ENCODE measurements at places on chromosomes 12 and 14.

GRCh38 chr12:122172262-122172939 lies 1.6 kb downstream of the IL31 start:
- DNase-seq, result no peak

GRCh38 chr12:118190266-118190665 lies 54.3 kb downstream of the PEBP1 start:
- no peak for DNase-seq

- DNase-seq, result no peak
These were observed 157.4 kb downstream of the KLHL28 start for GRCh38 chr14:44804391-44804790.

GRCh38 chr12:51362747-51363342 lies 16.4 kb upstream of the CELA1 start:
- no peak for DNase-seq

DNA sequence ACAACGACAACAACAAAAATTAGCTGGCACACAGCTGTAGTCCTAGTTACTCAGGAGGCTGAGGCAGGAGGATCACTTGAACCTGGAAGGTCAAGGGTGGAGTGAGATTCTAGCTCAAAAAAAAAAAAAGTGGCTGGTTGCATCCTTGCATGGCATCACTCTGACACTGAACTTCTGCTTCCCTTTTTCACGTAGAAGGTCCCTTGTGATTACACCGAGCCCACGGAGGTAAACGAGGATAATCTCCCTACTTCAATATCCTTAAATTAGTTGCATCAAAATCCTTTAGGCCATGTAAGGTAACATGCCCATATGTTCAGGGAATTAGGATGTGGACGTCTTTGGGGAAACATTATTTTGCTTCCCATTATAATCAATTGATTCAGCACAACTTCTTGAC lies 4.0 kb upstream of the PPP4R4 start:
- no peak for DNase-seq

- no peak for DNase-seq
These were observed 10.7 kb downstream of the EMG1 start for GRCh38 chr12:6981152-6982052.

- no peak for DNase-seq
These were observed 217.1 kb upstream of the BTG1 start for GRCh38 chr12:92362785-92363184.

GRCh38 chr12:119659289-119659897 lies 8.5 kb upstream of the PRKAB1 start:
- peak; percentile 34 for DNase-seq

DNA sequence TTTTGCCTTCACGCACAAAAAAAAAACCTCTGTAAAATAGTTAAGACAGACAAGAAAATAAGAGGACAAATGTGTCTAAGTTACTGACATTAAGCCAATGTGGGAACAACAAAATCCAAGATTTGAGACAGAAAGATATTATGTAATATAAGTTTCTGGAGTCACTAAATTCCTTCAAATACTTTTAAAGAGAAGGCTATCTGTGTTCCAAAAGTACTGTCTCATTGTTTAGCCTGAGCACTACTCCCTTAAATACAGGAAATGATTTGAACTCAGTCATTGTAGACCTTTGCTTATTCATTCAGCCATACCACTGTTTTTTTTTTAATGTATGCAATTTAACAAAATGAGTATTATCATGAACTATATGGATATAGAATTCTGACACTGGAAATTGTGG lies 82.7 kb upstream of the KITLG start:
- DNase-seq, result no peak

DNA sequence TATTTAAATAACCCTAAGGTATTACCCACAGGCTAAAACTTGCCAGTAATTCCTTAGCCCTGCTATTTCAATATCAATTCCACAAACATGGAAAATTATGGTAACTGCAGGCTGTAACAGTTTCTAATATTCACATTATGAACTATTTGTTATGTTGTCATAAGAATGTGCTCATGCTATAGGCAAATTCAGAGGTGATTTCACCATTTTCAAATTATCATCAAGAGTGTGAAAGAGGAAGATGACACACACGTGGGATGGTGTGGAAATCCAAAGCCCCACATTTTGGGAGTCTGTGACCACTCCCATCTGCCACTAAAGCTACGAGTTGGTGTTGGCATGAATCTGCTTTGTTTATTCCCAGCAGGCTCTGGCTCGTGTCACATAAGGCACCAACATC lies 5.9 kb upstream of the MYO1A start:
- no peak for DNase-seq

DNA sequence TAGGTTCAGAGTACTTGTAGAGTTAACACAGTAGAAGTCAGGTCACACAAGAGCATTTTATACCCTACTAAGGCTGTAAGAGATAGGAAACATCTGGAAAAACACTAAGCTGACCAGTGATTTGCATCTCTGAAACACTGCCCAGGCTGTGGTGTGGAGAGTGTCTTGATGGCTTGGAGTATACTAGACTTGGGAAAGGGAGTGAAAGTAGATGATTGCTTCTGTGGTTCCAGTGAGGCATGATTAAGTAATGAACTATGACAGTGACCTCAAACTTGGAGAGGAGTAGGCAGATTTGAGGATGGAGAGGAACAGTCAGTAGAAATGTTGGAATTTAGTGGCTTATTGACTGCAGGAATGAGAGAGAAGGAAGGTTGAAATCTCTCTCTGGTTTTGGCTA lies 201.2 kb downstream of the FLRT2 start:
- DNase-seq, result no peak

DNA sequence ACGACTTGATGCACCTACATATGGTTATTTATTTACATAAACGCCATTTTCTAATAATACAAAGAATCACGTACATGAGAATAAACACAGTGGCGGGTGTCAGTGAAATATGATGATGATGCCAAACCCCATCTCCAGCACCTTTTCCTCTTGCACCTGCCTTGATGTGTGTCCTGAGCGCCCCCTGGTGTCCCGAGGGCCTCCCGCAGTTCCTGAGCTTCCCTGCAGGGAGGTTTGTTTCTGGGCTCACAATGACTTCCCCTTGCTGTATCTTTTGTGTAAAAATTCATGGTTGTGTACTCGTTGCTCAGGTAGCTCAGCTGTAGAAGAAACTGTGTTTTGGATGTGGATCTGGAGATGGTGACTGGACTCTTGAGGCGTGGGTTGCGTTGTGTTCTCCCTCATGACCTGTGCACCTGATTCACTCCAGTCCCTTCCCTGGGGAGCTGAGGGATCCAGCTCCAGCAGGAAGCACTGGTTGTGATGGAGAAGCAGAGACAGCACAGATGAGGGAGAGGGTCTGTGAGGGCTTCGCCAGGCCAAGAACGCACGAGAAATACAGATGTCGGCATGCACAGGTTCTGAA lies 1037.8 kb downstream of the TMEM121 start:
- peak; percentile 68 for DNase-seq

DNA sequence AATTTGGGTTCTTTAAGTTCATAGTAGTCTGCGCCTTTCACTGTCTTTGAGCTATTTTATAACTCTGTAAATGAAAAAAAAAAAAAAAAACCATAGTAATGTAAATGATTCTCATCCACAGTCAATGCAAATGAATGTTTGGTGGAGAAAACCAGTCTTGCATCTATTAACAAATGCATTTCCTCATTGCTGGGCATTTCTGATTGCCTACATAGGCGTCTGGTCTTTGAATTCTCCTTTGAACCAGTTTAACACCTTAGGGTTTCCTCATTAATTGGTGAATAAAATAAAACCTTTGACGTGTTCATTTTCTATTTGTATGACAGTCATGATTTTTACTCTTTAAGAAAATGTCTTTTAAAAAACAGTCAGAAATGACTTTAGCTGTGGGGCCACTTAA lies 114.8 kb downstream of the C12orf75 start:
- no peak for DNase-seq

- DNase-seq, result no peak
These were observed 38.1 kb upstream of the PIWIL1 start for GRCh38 chr12:130299574-130299973.

GRCh38 chr12:13981296-13981962 lies at the start of gene GRIN2B:
Gene GRIN2B (minus strand): TSS chr12:13981602. CDS start chr12:13866208, 115,394 bp downstream.
- DNase-seq, result no peak

- DNase-seq, result peak; percentile 10
These were observed 5.2 kb downstream of the TEDC1 start for GRCh38 chr14:105495990-105496830.

- DNase-seq, result no peak
These were observed 4.8 kb downstream of the TOGARAM1 start for GRCh38 chr14:44966601-44967336.

DNA sequence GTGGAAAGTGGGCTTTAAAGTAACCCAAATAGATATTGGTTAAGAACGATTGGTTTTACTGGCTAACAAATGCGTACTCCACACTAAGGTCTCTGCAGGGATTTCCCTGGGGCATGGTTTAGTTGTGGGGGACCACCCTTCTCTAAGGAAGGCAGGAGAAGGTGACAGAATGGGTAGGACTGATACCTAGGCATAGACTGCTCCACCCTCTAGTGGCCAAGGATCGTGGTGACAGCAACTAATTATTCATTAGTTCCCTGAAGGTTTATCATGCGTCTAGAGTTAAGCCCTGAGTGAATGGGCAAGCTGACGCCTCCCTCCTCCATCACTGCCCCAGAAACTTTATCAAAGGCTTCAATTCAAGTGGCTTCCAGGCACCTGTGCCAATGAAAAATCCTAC lies 9.1 kb downstream of the FAM181A start:
- DNase-seq, result no peak

- no peak for DNase-seq
These were observed 157.2 kb downstream of the GARIN6 start for GRCh38 chr12:99804715-99805114.

DNA sequence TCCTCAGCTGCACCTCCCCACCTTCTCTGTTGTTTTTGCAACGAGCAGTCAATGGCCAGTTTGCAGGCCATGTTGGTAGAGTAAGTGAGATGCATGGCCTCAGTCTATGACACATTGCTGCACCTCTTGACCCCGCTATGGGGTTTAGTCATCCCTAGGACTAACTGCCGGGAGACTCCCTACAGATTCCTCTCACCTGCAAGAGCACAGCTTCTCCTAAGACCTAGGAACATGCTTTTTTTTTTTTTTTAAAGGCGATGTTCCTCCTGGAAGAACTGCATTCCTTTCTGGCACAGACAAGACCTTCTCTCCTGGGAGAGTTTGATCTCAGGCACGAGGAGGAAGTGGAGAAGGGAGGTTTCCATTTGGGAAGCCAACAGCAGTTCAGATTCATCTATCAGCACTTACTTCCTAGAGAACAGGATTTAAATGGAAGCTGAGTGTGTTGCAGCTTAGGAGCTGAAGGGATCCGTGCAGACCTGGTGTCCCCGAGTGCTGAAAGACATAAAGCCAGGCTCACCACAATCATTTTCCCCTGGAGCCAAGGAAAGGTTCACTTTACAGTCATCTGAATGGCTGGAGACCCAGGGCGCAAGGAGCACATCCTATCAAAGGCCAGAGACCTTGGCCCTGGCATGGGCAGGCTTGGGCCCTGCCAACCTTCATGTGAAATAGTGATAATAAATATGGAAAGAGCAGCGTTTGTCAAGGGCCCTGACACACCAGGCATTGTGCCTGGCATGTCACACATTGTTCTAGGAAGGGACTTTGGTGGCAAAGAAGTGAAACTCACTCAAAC lies 104.1 kb downstream of the LGMN start:
- DNase-seq, result no peak

DNA sequence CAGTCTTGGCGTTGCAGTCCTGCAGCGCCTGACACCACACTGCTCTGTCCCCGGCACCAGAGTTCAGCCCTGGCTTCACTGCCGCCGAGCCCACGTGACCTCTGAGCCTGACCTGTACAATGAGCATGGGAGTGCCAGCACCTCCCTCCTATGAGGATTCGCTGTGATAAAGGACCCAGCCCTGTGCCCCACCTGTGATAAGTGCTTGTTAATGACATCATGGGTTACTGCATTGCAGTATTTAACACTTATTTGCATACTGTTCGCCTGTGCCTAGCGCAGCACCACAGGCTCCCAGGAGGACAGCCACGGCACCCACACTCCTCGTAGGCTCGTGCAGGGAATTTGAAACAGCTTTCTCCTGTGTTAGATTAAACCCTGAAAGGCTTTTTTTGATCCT lies 118.2 kb upstream of the GSC start:
- no peak for DNase-seq

DNA sequence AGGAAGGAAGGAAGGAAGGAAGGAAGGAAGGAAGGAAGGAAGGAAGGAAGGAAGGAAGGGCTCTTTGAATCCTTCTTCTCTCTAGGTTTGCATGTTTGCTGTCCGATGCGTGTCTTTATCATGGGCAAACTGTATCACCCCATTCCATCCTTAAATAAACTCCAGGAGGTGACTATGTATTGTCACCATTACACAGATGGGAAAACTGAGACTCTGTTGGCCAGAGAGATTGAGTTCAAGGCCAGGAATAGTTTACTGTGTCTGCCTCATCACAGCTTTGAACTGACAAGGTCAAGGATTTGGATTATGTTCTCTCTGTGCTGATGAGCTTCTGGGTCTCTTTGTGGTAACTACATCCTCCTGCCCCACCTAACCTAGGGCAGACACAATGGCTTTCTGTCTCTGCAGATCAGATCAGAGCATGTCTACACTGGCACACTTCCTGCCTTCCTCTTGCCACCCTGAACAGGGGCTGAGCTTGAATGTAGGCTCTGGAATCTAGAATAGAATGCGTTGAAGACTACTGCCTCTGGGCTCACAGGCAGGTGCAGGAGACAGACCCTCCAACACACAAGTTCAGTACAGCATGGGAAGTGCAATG lies 78.9 kb upstream of the MAP1LC3B2 start:
- no peak for DNase-seq

GRCh38 chr12:92876496-92876895 lies 52.6 kb downstream of the EEA1 start:
- DNase-seq, result no peak

DNA sequence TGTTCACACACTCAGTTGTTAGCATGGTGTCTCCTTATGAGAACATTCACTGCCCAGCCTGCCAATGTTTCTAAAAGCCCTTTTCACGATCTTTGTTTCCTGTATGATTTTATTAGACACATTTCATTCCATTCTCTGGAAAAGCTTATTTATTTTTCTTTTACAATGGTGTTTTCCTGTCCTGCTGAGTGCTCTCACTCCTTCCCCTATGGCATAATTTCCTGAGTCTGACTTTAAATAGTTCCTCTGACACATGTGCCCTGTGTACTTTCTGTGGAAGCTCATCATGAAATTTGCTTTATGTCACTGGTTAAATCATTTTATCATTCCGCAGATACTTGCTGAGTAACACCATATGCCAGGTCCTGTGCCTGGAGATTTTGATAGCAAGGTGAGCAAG lies 612.0 kb downstream of the FLRT2 start:
- no peak for DNase-seq

- no peak for DNase-seq
These were observed 333.7 kb downstream of the RAD51B start for GRCh38 chr14:68153275-68153674.

DNA sequence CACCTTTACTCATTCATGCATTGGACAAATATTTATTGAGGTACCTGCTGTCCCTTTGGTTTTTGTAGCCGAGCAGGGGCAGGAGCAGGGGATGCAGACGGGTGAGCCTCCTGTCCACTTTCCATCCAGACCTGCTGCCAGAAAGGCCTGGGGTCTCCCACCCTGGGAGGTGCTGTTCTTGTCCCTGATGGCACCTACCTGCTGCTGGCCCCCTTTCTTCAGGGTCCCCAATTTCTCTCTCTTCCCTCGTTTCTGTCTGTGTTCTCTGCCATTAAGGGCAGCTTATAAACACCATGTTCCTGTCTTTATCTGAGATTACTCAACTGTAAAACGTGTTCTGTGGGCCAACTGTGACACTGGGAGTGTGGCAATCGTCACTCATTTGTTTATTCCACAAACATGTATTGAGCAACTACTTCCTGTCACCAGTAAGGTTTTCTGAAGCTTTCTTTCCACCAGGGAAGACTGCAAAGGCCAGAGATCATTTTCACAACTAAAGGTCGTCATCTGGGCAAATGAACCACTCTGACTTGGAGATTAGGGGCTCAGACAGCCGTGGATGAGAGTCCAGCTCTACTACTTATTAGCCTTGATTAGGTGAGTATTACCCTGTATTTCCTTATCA lies at the start of gene HAL:
HAL (minus strand) TSS at position 311 of the 625 bp plus-strand sequence. CDS start 434 bp downstream, outside the sequence.
- no peak for DNase-seq
